ENCODE measurements at places on chromosomes 7 and 10. TPM values are rescaled to one million over a fixed set of nuclear protein-coding genes. Genes with fewer than 3 reads are reported as not detected.

FAM180A gene
- total RNA-seq, result 28.9 TPM

CDC14C gene
- total RNA-seq, result 0.29 TPM

LIMK1 gene
- total RNA-seq, result 46.7 TPM

KIAA1549 gene
- total RNA-seq, result 3.3 TPM

C10orf105 gene
- total RNA-seq, result not detected

SLC16A12 gene
- under 0.01 TPM for total RNA-seq

LRWD1 gene
- total RNA-seq, result 20.0 TPM

GDF10 gene
- under 0.01 TPM for total RNA-seq

CNNM2 gene
- total RNA-seq, result 9.4 TPM

LRMDA gene
- 17.1 TPM for total RNA-seq

MYH16 gene
- total RNA-seq, result under 0.01 TPM

VIM gene
- total RNA-seq, result 10,072 TPM

TSPAN13 gene
- 1.8 TPM for total RNA-seq

OR6B1 gene
- not detected for total RNA-seq

LDB3 gene
- under 0.01 TPM for total RNA-seq

GDF2 gene
- total RNA-seq, result not detected

OR13A1 gene
- total RNA-seq, result under 0.01 TPM

GCK gene
- not detected for total RNA-seq

PLEKHS1 gene
- total RNA-seq, result not detected

KIAA1217 gene
- total RNA-seq, result 51.0 TPM

TEX47 gene
- total RNA-seq, result not detected

NPY gene
- total RNA-seq, result not detected

Measured in osteoblast (primary cell).